ENCODE measurements at places on chromosomes 6 and 20.

DNA sequence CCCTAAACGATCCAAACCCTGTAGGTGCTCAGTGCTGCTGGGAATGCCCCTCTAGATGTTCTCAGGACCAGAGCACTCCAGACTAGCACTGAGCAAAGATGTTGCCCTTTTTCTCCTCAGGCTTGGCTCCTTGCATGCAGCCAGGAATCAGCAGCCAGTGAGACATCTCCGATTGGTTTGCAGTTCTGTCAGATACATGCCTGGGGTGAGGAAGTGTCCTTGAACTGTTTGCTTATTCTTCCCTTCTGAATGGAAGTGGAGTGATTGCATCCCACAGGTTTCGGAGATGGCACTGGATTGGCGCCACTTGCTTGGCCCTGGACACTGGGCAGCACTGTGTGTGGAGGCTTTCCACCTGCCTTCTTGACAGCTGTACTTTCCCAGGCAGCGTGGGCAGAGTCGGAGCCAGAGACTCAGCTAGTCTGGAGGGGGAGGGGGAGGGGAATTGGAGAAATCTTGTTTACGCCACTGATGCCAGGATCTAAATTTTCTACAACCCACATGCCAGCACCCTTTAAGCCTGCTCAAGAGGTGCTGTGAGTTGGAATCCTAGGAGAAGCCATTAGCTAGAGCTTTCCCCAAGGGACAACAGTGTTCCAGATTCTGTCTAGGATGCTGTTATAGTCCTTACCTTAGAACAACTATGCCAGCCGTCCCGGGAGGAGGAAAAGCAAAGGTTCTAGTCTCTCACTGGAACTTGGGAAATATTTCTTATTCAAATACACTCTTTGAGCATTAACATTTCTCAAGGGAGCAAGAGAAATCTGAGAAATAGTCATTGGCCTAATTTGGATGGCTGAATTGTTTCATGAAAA lies 49.2 kb upstream of the SASH1 start:
- no peak for DNase-seq

GRCh38 chr6:140370976-140371870 lies 996.8 kb upstream of the CITED2 start:
- DNase-seq = no peak

GRCh38 chr6:161411265-161411944 lies 137.5 kb upstream of the AGPAT4 start:
- DNase-seq = no peak

DNA sequence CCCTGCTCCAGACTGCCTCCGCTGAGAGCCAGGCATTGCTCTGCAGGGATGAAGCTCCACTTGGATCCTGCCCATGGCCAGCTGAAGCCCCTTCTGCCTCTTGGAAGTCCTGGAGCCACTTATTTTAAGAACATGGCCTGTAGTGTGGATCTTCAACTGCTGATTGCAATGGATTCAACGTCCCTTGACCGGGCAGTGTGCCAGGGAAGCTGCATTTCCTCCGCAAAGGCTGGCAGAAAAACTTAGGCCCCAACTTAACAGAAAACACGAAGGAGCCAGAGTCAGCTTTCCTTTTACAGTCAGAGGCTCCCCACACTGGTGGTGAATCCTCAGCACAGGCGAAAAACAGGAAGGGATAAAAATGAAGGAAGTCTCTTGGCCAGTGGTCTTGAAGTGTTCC lies 26.3 kb upstream of the FOXQ1 start:
- DNase-seq = no peak

DNA sequence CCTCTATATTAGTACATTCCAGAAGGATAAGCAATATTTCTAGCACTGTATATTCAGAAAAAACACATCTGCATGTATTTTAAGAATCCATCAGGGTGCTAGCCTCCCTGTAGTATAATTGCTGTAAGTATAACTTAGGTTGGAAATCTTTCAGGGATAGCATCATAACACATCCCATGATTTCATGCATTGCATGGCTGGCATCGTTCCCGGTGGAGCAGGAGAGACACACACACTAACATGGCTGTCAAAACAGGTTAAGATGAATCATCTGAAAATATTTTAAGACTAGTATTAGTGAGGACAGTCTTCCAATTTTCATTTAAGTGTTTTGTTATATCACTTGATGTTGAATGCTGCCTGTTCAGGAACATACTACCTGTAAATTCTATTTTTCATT lies 32.1 kb upstream of the CENPW start:
- DNase-seq = no peak

DNA sequence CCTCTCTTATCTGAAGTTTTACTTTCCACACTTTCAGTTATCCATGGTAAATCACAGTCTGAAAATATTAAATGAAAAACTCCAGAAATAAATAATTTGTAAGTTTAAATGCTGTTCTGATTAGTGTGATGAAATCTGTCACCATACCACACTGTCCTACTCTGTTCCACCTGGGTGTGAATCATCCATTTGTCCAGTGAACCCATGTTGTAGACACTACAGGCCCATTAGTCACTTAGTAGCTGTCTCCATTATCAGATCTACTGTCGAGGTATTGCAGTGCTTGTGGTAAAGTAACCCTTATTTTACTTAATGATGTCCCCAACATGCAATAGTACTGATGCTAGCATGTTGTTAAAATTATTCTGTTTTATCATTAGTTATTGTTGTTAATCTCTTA lies 29.2 kb upstream of the MMS22L start:
- no peak for DNase-seq

DNA sequence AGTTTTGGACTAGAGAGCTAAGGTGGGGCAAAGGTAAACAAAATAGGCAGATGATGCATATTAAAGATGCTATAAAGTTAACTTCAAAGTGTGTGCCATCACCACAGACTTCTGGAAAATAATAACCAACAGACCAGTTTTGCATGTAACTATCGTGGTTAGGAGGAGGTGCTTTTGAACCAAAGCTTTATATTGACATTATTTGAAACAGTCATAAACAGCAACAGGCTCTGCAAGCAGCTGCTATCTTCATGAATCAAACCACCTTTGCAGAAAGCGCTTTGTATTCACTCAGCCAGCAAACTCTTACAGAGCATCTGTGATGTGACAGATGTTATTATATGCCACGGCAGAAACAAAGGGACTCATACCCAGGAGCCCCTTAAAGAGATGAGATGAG lies 81.9 kb downstream of the CRYBG1 start:
- DNase-seq = no peak

- no peak for DNase-seq
These were observed 90.1 kb downstream of the SPTLC3 start for GRCh38 chr20:13098720-13099355.

- no peak for DNase-seq
These were observed 298.3 kb upstream of the SASH1 start for GRCh38 chr6:148044261-148044751.

- no peak for DNase-seq
These were observed 109.3 kb downstream of the TRDN start for GRCh38 chr6:123527406-123527805.

GRCh38 chr6:108684771-108685329 lies 124.1 kb downstream of the FOXO3 start:
- DNase-seq = no peak

DNA sequence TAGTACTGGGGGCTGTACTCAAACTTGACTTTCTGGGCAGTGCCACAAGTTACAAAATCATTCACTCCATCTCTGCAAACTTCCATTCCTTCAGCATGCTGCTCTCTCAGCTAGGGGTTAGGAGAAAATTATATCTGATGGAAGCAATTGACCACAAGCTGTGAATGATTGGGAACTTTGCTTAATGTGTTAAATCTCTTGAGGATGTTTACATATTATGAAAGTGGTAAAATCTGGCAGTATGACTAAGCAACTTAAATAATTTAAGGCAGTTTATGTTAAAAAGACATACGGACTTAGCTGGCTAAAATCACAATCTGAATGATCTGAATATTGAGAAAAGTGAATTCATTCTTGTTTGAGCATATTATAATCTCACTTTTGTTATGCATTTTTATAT lies 415.0 kb downstream of the PHF3 start:
- no peak for DNase-seq
